ENCODE measurements at places on chromosomes 1 and 21.

GRCh38 chr1:65911679-65912078 is 119.0 kb downstream of the PDE4B start:
- DNase-seq, result no peak

- no peak for DNase-seq
These were observed 14.9 kb downstream of the PTCH2 start for GRCh38 chr1:44828003-44828651.

DNA sequence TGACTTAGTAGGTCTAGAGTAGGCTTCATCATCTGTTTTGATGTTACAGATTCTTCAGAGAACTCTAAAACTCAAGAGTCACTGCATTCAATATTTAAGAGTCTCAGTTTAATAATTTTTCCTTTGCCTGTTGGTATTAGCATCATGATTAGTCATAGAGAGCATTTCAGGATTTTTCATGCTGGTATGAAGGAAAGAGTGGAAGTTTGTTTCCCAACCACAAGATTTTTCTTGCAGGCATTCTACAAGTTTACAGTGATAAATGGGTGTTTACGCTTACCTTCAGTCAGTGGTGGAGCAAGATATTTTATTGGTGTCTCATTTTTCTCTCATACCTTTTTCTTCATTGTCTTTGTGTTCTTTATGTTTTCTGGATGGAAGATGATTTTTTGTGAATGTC is 58.4 kb upstream of the MYOCOS start:
- DNase-seq, result no peak

GRCh38 chr1:203098914-203099520 is 13.2 kb upstream of the MYOG start:
- no peak for DNase-seq

DNA sequence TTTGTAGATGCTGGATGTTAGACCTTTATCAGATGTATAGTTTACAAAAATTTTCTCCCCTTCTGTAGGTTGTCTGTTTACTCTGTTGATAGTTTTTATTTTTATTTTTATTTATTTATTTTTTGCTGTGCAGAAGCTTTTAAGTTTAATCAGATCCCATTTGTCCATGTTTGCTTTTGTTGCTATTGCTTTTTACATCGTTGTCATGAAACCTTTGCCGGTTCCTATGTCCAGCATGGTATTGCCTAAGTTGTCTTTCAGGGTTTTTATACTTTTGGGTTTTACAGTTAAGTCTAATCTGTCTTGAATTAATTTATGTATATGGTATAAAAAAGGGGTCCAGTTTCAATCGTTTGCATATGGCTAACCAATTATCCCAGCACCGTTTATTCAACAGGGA is 819.5 kb downstream of the KCNT2 start:
- no peak for DNase-seq

GRCh38 chr1:156554971-156555370 is 17.4 kb downstream of the IQGAP3 start:
- DNase-seq, result no peak

DNA sequence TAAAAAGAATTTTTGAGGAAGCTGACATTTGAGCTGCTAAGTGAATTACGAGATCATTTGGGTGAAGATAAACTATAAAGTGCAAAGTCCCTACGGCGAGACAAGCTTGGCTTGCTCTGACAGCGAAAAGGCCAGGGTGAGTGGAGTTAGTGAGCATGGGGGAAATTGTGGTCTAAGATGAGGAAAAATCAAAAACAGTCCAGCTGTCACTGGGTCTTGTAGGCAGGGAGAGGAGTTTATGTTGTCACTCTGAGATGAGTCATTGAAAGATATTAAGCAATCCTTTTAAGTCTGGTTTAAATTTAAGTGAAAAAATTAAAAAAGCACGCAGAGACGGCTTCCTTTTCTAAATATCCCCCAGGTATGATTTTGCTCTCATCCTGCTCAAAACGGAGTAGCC is 601.9 kb downstream of the MRPL39 start:
- no peak for DNase-seq

DNA sequence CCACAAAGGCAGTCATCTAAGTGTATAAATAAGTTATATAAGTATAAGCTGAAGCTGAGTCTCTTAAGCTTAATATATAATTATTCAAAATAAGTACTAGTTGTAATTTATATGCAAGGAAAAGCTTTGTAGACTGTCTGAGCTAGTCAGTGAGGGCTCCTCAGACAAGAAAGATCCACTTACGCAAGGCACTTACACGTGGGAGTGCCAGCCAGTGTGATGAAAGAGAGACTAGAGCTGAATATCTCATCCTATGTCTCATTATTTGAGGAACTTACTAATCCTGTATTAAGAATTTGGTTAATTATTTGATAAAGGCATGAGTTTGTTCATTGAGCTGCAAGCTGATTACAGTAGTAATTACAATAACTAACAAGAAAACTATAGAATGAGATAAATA is 146.9 kb downstream of the PDE4B start:
- DNase-seq, result no peak

DNA sequence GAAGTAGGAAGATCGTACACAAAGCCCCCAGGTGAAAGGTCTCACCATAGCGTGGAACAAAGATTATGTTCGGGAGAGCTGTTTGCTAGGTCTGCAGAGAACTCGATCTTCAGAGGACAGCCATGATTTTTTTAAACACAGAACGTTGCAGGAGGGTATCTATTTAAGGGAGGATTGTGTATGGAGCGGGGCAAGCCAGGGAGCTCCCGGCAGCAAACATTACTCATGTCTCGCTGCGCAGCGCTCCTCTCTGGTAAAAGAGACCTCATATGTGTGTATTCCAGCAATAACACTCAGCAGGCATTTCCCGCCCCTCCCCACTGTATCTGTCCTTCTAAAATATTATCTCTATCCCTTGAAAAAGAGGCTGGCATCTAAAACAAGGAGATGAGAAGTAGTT is 2.7 kb downstream of the GLIS1 start:
- DNase-seq, result no peak

DNA sequence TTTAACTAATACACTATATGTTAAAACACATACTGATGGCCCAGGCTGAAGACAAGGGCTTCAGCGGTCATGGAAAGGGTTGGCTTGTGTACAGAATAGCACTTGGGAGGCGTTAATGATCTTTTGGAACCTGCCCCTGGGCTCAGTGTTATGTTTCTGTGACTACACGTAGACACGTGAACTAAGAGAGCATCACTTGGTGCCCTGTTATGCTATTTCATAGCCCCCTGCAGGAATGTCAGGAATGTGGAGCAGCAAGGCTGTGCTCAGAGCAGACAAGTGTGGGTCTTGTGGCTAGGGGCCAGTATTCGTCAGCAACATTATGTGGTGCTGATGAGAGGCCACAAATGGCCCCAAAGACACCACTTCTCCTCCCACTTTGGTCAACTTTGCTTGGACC is 132.4 kb downstream of the MAP3K21 start:
- no peak for DNase-seq

DNA sequence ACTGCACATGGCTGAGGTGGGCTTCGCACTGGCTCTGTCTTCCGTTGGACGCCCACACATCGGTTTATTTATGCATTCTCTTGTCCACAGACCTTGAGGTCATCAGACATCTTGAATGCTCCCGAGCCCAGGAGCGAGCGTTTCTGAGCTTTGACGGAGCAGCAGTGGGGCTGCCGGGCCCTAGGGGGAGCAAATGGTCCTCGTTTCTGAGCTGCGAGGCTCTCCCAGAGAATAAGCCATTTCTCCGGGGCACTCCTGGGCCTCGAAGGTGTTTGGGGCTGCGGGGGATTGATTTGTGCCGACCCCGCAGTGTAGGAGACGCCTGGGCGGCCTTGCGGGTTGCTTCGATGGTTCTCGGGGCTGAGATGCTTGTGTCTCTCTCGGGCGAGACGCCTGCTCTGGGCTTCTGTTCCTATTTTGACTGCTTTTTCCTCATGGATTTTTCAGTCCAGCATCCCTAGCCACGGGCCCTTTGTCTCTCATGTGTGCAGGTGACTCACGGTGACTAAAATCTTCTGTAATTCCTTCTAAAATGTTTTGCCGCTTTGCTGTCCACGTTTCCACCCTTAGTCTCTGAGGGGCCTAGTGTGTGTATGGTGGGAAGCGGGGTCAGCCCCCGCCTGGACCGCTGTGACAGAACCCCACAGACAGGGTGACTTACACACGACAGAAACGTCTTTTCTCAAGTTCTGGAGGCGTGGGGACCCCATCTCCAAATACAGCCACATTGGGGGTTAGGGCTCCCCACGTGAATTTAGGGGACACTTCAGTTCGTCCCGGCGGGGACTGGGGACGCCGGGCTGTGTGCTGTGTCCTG is 62.1 kb downstream of the FAAP20 start:
- no peak for DNase-seq

DNA sequence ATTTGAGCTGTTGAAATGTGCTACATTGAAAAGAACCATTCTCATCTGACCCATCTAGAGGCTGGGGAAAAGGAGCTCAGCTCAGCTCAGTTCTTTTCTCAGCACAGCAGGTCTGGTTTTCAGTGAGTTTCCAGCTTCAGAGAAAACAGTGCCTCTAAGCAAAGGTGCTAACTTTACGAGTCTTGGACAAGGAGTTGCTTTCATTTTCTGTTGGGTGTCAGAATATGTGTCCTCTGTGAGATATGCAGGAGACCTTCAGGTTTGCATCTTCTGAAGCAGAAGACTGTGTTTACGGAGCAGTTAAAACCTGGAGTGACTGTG is 321.3 kb upstream of the USP24 start:
- DNase-seq, result no peak

- DNase-seq, result no peak
These were observed 99.7 kb upstream of the BEND5 start for GRCh38 chr1:48876330-48876785.

GRCh38 chr1:170470121-170470520 is 61.8 kb upstream of the GORAB start:
- no peak for DNase-seq

DNA sequence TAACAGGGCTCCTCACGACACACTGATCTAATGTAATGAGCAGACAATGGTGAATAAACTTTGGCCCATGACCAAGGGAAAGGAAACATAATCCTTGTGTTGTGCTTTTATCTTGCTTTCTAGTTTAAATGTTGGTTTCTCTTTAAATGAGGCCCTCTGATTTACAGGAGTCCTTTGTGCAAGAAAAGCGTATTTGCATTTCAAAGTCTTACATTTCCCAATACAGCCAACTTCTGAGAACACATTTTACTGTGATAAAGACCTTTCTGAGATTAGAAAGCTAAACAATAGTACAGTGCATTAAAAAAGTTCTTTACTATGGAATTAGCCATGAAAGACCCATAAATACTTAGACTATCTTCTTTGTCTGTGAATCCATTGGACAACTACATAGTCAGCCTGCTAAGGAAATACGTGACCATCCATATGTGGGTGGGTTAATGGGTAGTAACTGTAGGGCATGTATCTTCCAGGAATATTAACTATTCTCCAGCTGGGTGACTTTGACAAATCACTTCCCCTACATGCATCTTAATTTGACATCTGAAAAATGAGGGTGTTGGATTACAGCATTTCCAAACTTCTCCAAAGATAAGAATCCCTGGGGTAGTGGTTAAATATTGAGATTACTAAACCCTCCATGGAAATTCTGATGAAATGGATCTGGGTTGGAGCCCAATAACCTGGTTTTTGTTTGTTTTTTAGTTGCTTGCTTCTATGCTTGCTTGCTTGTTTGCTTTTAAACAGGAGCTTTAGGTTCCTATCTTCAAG is 50.3 kb upstream of the USP1 start:
- no peak for DNase-seq

DNA sequence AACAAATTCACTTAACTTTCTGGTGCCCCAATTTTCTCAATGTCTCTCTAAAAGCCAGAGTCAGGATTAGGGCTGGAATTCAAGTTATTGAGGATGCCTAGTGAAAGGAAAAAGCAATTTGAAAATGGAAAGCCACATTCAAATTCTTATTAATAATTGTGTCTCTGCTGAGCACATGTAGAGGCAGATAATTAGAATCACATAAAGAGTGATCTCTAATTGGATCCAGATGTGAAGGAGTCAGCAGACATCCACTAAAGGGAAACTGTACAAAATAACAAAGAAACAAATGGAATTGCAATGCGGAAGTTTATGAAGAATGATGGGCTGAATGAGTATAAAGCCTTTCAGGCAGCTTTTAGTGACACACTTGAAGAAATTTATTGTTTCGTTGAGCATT is 482.6 kb downstream of the TTLL7 start:
- no peak for DNase-seq

DNA sequence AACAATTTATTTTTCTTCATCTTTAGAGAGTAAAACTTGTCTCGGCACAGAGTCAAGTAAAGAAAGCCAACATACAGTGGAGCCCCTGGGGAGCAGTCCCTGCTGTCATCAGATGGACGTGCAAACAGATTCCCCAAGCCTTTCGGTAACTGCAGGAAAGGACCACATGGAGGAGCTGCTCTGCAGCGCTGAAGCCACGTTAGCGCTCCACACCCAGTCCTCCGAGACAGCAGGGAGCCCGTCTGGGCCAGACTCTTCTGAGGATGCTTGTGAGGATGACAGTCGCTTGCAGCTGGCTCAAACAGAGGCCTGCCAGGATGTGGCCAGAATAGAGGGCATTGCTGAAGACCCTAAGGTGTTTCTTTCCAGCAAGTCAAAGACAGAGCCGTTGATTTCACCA is 77.1 kb upstream of the SCCPDH start:
- DNase-seq, result peak; percentile 41

DNA sequence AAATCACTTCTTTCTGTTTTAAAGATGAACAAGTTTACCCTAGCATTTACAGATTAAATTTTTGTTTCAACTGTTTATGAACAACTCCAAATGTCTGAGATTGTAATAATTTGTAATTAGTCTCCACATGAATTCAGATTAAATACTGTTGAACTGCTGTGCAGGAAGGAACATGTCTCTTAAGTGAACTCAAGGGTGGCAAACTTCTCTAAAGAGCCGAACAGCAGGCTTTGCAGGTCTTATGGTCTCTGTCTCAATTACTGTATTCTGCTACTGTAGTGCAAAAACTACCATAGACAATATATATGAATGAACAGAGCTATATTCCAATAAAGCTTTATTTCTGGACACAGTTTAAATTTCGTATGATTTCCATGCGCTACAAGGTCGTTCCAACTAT is 6.6 kb downstream of the RSBN1 start:
- no peak for DNase-seq

- DNase-seq, result no peak
These were observed 7.0 kb downstream of the SIM2 start for GRCh38 chr21:36705679-36706481.

- no peak for DNase-seq
These were observed 78.0 kb downstream of the HLX start for GRCh38 chr1:220957233-220957605.
